ENCODE measurements at places on chromosomes 16 and 17.

- no peak for DNase-seq
Observed at GRCh38 chr17:72423718-72424117, 302.9 kb downstream of the SOX9 start.

DNA sequence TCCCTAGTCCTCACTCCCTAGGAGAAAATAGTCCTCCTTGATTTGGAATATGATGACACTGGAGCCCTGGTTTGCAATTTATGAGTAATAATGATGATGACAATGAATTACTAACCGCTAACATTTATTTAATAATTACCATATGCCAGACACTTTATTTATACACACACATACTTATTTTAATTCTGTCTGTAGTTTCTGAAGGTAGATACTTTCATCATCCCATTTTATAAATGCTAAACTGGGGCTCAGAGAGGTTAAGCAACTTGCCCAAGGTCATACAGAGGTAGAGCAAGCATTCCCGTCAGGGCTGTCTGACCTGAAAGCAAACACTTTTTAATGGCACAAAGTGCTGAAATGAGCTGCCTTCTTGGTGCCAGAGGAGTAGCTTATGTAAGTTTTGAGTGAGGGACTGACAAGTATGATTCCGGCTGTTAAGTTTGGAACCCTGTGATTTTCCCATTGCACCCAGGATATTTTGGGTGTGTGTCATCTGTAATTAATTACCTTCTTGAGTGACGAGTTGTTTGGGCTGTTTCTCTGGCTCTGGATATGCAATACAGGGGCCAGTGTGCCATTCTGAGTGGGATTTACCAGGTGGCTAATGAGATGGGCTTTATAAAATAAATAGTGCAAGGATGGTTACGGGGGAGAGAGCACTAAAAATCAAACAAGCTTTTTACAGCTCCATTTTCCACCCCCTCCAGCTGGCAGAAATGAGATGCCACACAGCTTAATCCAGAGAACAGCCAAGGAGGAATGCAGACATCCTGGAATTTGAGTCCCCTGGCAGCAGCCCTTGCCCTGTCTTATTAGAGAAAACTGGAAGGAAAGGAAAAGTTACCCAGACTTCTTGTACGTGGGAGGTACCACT, 211.8 kb downstream of the SNX29 start:
- no peak for DNase-seq

- no peak for DNase-seq
Observed at GRCh38 chr17:19359856-19360255, 2.7 kb downstream of the B9D1 start.

GRCh38 chr16:85167589-85168537, 55.6 kb upstream of the CIBAR2 start:
- DNase-seq = no peak

DNA sequence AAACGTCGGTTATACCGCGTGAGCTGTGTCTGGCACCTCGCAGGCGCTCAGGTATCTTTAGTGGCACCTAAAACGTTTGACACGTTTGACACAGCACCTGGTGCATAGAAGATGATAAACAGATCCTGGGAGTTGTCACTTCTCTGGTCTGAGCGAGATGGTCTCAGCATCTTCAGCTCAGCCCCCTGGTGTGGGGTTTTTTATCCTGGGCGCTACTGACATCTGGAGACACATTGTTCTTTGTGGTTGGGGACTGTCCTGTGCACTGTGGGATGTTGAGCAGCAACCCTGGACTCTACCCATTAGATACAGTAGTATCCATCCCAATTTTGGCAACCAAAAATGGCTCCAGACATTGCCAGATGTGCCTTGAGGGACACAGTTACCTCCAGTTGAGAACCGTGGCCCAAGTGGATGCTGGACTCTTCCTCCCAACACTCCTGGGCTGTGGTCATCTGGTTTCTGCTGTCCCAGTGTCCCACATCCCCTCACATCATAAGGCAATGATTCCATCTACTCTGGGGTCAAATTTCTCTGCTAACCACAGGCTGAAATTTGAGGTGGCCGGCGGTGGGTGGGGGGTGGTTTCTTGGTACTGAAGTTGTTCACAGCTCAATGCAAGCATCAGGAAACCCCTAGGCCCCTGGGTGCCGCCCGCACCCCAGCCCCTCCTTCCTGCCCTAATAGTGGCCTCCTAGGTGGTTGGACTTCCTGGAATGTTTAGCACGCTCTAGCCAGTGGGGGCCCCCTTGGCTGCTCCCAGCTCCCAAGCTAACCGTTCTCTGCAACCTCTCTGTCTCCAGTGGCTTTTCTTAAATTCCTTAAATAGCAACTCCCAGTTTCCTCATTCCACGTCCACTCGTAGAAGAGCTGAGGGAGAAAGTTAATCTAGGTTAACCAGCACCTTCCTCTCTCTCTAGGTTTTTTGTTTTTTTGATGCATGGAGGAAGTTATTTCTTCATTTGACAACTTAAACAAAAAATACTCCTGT, 124.8 kb downstream of the ABCC1 start:
- DNase-seq = no peak

Measured in CD4-positive, alpha-beta T cell treated with Interleukin-15 for 4 hours (primary cell).